Lung (tissue), 17 donors: ENCODE measurements at places on chromosomes 1 and 21. TPM values are rescaled to one million over a fixed set of nuclear protein-coding genes. Genes with fewer than 3 reads are reported as not detected.

INKA2 gene
- 12.5 TPM for total RNA-seq

CFAP74 gene
- 7.3 TPM for total RNA-seq

OPTC gene
- not detected for total RNA-seq

TBX19 gene
- 3.6 TPM for total RNA-seq

L1TD1 gene
- total RNA-seq: 2.0 TPM

HMCN1 gene
- total RNA-seq: 26.0 TPM

OR2T11 gene
- not detected for total RNA-seq

MTOR gene
- 36.6 TPM for total RNA-seq

PADI2 gene
- total RNA-seq: 2.1 TPM

PDZK1IP1 gene
- 72.6 TPM for total RNA-seq

CCDC181 gene
- 4.8 TPM for total RNA-seq

HENMT1 gene
- 3.6 TPM for total RNA-seq

CD101 gene
- 2.2 TPM for total RNA-seq

CYP4A11 gene
- total RNA-seq: not detected

RRP1B gene
- 18.1 TPM for total RNA-seq

TMIGD3 gene
- 3.9 TPM for total RNA-seq

HES4 gene
- 13.5 TPM for total RNA-seq

CYYR1 gene
- total RNA-seq: 21.6 TPM

PEAR1 gene
- 15.1 TPM for total RNA-seq

ZFP69B gene
- total RNA-seq: 2.7 TPM

ODF2L gene
- total RNA-seq: 127 TPM

B3GALT5 gene
- 1.1 TPM for total RNA-seq
